ENCODE measurements at places on chromosomes 2 and 18.

- no peak for DNase-seq
Observed at GRCh38 chr2:150885236-150885635, 376.4 kb downstream of the RBM43 start.

DNA sequence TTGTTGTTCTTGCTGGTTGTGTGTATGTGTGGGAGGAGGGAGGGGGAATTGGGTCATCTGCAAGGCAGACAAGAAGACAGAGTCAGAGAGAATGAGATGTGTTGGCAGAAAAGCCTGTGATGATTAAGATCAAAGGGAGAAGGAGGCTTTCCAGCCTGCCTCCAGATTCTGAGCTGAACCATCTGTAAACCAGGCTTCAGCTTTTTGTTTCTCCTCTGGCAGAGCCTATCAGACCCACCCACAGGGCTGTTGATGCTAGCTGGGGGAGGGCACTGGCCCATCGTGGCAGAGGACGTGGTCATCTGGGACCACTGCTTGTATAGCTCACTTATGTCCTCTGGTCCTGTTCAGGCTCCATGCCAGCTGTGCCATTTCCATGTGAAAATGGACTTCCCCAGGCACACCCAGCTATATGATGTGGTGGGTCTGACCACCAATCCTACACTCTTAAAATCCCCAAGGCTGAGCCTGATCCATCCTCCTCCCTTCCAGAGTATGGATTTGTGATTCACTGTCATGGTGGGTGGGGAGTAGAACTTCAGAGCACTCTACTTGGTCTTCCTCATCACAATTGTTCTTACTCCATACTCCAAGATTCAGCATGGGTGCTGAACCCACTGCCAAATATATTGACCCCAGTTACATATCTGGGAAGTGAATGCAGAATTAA lies 27.8 kb upstream of the COL6A3 start:
- peak; percentile 21 for DNase-seq

GRCh38 chr2:26847655-26848335 lies at the start of gene DPYSL5:
DPYSL5 (plus strand) TSS chr2:26848132; CDS start chr2:26898500, 50,368 bp downstream.
- peak; percentile 46 for DNase-seq

- no peak for DNase-seq
Observed at GRCh38 chr2:63287956-63288355, 237.3 kb downstream of the OTX1 start.

- DNase-seq: no peak
Observed at GRCh38 chr2:108898315-108899082, 90.5 kb downstream of the EDAR start.

DNA sequence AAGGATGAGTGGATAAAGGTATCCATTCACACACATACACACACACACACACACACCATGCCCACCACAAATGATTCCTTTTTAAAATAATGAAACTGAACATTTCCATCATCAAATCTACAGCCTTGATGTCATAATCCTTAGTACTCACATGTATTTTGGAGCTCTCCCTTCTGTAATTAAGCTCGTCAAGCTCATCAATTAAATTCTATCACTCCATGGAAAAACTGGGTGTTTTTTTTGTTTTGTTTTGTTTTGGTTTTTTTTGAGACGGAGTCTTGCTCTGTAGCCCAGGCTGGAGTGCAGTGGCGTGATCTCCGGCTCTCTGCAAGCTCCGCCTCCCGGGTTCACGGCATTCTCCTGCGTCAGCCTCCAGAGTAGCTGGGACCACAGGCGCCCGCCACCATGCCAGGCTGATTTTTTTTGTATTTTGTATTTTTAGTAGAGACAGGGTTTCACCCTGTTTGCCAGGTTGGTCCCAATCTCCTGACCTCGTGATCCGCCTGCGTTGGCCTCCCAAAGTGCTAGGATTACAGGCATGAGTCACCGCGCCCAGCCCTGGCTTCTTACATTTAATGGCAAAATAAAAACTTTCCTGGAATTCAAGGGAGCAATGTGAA lies 78.6 kb upstream of the RGPD4 start:
- no peak for DNase-seq

DNA sequence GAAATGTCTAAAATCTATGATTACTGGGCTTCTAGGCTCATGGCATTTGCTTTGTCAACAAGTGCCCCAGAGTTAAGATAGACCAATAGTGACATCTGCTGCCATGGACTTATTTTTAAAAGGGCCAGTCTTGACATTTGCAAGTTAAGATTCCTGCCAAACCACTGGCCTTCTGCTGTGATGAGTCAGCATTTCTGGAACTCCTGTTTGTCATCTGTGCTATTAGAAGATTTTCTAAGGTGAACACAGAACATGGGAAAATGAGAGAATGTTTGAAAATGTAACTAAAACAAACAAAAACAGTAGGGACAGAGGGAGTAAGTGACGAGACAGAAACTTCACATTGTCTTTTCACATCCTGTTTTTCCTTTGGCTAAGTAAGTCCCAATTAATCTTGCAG lies 93.7 kb upstream of the WDR75 start:
- peak; percentile 69 for DNase-seq

DNA sequence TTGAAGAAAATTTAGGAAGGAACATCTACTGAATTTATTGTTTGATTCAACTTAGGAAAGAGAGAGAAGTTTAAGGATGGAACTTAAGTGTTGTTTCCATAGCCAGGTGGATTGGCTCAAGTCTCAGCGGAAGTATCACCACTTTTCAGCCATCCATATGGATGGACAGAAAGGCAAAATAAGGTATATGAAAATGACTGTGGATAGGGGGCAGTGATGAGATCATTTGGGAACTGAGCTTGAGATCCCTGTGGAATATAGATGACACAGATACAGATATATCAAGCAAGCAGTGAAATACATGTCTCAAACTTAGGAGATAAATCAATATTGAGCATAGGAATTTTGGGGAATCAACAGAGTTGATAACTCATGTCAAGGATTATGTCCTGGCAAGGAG lies 1462.7 kb upstream of the NXPH2 start:
- no peak for DNase-seq

GRCh38 chr2:240925568-240926515 lies 19.7 kb downstream of the CROCC2 start:
- no peak for DNase-seq

DNA sequence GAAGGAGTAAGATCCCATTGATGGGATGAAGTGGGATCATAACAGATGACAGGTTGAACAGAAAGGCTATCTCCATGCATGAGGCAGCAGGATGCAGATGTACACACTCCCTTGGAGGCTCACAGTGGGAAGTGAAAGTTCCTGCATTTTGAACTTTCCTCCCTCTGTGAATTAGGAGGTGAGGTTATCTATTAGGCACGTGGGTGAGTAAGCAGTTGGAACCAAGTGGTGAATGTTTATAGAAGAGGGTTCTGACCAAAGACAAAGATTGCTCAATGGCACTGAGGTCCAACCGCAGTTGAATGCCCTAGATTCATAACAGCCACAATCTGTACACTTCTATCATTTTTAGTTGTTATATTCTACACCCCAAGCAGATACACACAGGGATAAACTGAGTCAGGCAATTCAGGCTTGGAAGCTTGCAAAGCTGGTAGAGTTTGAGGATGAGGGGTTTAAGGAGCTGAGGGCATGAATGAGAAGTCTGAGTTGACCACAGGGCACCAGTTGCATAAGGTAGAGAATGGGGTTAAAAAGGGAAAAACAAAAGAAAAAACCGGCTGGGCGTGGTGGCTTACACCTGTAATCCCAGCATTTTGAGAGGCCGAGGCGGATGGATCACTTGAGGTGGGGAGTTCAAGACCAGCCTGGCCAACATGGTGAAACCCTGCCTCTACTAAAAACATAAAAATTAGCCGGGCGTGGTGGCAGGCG lies 7.1 kb upstream of the KCMF1 start:
- DNase-seq: peak; percentile 60

DNA sequence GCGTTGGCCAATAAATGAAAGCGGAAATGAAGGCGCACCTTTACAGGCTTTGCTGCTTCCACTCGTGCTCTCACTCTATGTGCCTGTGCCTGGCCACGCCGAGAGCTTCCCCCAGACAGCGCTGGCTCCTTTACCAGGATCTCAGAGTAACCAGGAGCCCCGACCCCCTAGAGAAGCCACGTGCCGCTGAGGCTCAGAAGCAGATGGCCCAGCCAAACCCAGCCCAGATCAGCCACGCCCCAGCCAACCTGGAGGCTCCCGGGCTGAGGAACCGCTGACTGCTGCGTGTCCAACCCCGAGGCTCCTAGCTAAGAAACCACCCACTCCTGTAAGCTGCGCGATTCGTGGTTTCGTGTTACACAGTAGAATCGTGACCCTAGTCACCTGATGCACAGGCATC lies 199.3 kb downstream of the NCK2 start:
- no peak for DNase-seq

GRCh38 chr2:105175231-105175630 lies 66.3 kb upstream of the GPR45 start:
- no peak for DNase-seq

GRCh38 chr2:219220652-219221402 lies 2.1 kb upstream of the ABCB6 start:
- DNase-seq: no peak

- no peak for DNase-seq
Observed at GRCh38 chr2:133843091-133843490, 274.8 kb upstream of the NCKAP5 start.

- DNase-seq: no peak
Observed at GRCh38 chr2:122565364-122565763, 809.9 kb downstream of the TSN start.

DNA sequence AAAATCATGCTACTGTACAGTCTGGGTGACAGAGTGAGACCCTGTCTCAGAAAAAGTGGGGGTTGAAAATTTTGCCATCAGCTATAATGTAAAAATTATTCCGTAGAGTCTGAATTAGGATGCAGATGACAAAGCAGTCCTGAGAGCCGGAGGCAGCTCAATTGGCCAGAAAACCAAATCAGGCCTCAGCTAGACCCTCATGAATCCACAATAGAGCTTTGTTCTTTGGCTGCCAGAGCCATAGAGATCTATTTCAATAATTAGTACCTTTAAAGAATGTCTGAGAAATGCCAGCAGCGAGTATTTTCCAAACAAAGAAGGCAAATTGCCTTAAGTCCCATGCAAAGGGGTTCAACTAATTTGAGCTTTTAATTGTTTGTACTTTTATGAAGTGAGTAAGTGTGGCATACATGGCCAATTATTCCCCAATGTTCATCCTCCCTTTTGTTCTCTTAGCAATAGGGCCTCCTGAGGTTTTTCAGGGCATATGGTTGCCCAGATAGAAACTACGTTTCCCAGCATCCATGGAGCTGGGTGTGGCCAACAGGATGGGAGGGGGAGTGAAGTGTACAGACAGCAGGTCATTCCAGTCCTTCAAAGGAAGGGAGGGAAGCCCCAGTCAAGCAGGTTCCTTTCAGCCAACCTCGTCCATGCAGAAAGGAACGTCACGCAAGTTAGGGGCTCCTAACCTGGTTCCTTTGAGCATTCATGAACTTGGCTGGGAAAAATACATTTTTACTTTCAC lies 211.3 kb upstream of the APCDD1 start:
- peak; percentile 42 for DNase-seq

DNA sequence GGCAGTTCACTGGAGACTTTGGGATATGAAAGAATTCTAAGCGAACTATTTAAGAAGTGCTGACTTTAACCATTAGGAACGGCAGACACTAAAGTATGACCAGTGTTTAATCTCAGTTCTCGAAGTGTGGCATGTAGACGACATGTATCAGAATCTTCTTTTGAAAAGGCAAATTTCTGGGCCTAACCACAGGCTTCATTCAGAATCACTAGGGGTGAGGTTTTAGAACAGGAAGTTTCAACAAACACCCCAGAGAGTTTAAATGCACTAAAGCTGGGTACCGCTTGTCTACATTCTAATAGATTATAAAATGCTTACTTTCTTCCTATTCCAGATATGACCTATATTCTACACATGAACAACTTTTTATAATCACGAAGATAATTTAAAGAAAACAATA lies 180.3 kb downstream of the ANKRD44 start:
- no peak for DNase-seq

- DNase-seq: peak; percentile 91
Observed at GRCh38 chr2:172098650-172099471, 3.8 kb downstream of the DLX2 start.

- DNase-seq: no peak
Observed at GRCh38 chr2:190759749-190760213, 110.9 kb downstream of the NAB1 start.

DNA sequence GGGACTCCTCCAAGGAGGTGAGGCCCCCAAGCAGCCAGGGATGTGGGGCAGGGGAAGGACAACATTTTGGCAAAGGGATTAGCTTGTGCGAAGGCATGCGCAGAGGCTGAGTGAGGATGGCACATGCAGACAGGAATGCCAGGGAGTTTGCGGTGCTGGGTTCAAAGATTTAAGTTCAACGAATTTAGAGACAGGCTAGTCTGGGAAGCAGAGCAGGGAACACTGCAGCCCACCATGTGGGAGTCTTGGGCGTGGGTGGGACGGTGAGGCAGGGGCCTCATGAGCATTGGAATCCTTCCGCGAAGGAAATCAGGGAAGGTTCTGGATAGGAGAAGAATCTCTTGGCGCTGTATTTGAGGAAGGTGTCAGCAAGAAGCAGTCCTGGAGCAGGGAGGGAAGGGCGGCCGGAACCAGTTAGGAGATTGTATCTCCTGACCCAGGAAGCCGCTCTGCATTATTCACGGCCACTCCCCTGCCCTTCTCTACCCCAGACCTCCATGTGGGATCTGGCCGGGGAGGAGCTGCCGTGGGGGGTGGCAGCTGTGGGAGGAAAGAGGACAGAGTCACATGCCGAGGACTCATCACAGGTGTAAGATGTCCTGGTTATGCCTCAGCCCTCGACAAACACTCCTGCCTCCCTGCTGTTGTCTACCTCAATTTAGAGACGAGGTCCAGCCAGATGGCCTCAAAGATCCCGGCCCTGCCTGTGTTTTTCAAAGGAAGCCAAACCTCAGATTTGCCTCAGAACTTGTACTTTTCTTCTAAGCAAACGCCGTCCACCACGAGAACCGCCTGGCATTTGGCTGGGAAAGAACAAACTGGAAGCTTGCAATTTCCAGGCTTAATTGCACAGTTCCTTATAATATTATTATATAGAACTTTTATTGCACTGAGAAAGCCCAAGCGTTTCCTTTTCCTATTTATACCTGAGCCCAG lies 123.7 kb upstream of the SMAD2 start:
- DNase-seq: peak; percentile 19

GRCh38 chr2:109555346-109555900 lies 58.3 kb downstream of the SEPTIN10 start:
- no peak for DNase-seq

DNA sequence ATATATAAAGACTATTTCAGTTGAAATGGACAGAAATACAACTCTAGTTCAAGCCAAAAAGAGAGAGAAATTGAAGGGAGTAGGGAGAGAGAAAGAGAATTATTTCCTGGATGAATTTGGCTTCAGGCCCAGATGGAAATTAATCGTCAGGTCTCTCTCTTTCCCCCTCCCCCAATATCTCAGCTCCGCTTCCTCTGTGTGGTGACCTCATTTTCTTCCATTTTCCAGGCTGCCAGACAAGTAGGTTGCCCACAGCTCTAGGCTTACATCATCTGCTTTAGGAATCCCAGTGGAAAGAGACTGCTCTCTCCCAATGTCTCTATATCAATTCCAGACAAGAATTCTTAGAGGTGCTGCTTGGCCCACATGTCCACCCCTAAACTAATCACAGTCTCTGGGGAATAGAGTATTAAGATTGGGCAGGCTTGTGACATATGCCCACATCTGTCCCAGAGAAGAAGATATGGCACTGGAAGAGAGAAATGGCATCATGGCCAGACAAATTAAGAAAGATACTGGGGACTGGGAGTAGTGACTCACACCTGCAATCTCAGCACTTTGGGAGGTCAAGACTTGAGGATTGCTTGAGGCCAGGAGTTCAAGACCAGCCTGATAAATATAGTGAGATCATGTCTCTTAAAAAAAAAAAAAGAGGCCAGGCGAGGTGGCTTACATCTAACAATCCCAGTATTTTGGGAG lies 37.2 kb upstream of the CFAP36 start:
- DNase-seq: peak; percentile 17

GRCh38 chr2:3222636-3223035 lies 155.0 kb downstream of the EIPR1 start:
- no peak for DNase-seq

GRCh38 chr18:52499016-52499415 lies 159.0 kb downstream of the DCC start:
- peak; percentile 57 for DNase-seq

Measured in hepatocyte (in vitro differentiated cells).